Stomach (tissue), 19 donors: ENCODE measurements at places on chromosomes 3 and 15. TPM values are rescaled to one million over a fixed set of nuclear protein-coding genes. Genes with fewer than 3 reads are reported as not detected.
A peak's percentile ranks its signal among the peaks of the same experiment; 100 is the strongest.

- DNase-seq: no peak
These were observed 11.0 kb downstream of the KCTD6 start for GRCh38 chr3:58502872-58503271.

DNA sequence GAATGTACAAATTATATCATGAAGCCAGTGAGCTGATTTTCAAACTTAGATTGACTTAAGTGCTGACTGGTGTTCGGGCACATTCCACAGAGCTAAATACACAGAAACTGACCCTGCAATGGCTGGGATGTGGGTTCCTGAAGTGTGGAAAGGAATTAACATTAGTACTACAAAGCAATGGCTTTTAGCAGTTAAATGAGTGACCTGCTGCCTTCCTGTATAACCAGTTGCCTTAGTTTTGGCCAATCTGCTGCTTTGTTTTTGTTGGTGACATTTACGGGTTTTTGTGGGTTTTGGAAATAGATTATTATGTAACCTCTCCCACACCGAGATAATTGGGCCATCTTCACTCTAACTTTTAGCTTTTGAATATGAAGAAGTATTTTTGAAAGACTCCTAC, 2.4 kb upstream of the SKIC8 start:
- no peak for DNase-seq

GRCh38 chr3:184381261-184382224, 1.7 kb downstream of the CHRD start:
- DNase-seq: peak; percentile 61

GRCh38 chr3:20041197-20041780, 1.0 kb downstream of the KAT2B start:
- DNase-seq: peak; percentile 91

The SRGAP3 gene
- total RNA-seq: 7.5 TPM

The PLSCR5 gene
- not detected for total RNA-seq
